Activated naive CD8-positive, alpha-beta T cell treated with anti-CD3 and anti-CD28 coated beads, Interleukin-2, amount 10 ng/mL, durations not matched to agents 7 days and 5 days (primary cell): ENCODE measurements at places on chromosomes 7 and 10. TPM values are rescaled to one million over a fixed set of nuclear protein-coding genes. Genes with fewer than 3 reads are reported as not detected.

CALN1 gene
- not detected for total RNA-seq

OPN4 gene
- total RNA-seq: not detected

DNA sequence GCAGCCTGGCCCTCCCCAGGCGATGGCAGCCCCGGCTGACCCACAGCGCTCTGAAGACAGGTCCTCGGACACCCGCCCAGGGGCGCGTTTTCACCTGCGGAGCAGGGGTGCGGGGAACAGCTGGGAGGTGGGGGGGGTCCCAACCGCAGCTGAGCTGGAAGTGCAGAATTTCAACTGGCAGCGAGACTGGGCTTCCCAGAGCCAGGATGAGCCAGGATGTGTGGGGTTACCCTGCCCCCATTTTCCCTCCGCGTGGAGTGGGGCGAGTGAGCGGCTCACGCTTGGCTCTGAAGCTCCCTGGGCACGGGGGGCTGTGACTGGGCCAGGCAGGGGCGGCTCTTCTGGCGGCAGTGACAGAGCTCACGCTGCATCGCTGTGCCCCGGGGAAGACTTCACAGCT, 70.2 kb downstream of the DNAJB6 start:
- no peak for DNase-seq

GRCh38 chr10:3782451-3783315, 2.3 kb downstream of the KLF6 start:
- peak; percentile 70 for DNase-seq

GRCh38 chr10:34295142-34295548, 520.0 kb downstream of the PARD3 start:
- DNase-seq: no peak

COL1A2 gene
- total RNA-seq: 0.23 TPM

DNA sequence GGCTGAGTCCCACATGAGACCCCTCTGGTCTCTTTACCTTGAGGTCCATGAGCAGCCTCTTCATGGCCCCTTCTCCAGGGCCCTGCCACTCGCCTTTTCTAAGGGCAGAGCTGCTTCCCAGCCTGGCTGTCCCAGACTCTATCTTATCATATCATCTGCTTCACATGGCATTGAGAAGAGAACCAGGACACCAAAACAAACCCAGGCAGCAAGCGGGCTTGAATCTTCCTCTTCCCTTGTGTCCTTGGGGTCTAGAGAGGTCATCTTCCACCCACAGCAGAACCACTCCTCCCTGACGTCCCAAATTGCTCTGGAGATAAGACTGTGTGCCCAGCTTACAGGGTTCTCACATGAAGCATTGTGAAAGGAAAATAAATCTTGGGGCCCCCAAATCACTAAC, 261.3 kb upstream of the AUTS2 start:
- DNase-seq: no peak

AGAP4 gene
- 30.1 TPM for total RNA-seq

DNA sequence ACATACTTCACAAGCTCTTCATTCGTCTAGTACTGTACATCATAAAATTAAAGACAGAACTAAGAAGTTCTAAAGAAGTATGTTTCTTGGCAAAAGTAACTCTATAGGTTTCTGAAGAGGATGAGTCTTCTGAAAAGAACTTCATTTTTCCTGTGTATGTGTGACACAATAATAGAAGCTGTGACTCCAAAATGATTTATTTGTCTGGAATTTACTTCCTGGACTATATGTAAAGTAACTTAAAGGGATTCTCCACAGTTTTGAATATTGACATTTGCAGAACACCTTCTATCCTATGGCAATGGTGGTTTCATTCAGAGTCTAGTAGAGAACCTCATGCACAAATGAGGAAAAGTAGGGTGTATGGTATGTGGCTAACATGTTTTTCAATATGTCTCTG, 19.8 kb upstream of the CLDN12 start:
- no peak for DNase-seq

SPDYE5 gene
- total RNA-seq: 0.14 TPM

AGR2 gene
- total RNA-seq: not detected

GRCh38 chr10:74585231-74586087, 240.9 kb upstream of the KAT6B start:
- DNase-seq: peak; percentile 41

GRCh38 chr10:71135236-71135635, 77.1 kb upstream of the UNC5B start:
- no peak for DNase-seq

DNA sequence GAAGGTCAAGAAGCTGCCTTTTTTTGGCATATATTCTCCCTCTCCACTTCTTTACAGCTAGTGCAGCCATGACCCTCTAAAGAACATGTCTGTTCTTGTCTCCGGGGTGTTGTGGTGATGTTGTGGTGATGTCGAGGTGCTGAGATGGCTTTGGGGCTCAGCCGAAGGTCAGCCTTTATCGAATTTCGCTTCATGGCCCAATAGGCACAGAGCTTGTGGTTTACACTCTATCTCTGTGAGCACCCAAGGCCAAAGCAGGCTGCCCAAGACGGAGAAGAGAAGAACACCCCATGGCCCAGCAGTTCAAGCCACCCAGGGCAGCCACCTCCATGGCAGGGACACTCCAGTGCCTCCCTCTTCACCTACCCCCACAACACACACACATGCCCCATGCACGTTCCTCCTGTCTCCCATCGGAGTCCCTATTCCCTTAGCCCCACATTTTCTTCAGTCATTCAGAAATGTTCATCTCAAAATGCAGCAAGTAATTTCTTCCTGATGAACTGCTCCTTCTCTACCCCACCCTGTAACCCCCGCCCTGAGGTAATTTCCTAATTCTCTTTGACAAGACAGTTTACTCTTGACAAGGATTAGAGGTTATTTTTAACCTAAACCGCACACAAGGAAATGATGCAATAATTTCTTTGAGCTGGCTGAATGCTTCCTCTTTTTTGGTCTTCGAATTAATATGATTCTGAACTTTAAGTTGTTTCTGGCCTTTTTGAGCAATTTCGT, 18.6 kb upstream of the ADRB1 start:
- no peak for DNase-seq

SUN3 gene
- not detected for total RNA-seq

GRCh38 chr7:16604054-16604453, 41.5 kb downstream of the ANKMY2 start:
- no peak for DNase-seq

EGFR gene
- not detected for total RNA-seq

DNA sequence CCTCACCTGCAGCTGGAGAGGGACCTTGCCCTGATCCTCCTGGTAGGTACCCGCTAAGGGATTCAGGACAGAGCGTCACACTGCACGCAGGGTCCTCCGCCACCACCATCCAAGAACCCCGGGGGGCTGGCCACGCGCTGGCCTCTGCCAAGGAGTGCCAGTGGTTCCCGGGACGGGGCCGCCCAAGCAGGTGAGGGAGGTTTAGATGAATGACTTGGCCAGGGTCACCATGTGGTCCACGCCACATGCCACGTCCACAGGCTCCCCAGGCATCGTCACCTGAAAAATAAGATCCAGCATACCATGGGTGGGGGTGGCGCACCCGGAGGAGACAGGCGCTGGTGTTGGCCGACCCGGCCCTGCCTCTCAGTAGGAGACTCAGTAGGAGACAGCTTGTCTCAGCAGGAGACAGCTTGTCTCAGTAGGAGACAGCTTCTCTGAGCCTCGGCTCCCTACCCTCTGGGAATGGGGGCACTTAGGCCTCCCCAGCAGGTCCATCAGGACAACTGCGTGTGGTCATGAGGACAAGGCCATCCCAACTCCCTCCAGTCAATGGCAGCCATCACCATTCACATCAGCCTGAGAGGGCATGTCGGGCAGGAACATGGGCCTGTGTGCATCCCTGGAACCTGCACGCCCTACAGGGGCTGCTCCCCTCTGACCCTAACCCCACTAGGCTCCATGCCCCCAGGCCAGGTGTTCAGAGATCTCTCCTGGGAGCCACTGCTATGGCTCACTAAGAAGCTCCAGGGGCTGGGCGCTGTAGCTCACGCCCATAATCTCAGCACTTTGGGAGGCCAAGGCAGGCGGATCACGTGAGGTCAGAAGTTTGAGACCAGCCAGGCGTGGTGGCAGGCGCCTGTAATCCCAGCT, 30.5 kb downstream of the RCC1L start:
- DNase-seq: no peak

DNA sequence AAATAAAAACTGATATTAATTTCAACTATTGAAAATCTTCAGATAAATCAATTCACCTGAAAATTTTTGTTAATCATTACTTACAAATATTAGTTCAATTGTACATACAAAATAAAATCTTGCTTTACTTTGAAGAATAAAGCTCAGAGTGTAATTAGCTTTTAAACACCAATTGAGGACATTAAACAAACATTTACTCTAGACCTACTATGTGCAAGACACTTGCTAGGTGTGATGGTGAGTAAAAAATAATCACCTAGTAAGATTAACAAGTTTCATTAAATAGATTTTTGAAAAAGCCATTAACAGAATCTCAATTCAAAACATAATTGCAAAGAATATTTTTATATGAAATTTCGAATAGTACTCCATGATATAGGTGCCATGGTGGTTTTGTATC, 3.9 kb upstream of the MLLT10 start:
- no peak for DNase-seq

DNA sequence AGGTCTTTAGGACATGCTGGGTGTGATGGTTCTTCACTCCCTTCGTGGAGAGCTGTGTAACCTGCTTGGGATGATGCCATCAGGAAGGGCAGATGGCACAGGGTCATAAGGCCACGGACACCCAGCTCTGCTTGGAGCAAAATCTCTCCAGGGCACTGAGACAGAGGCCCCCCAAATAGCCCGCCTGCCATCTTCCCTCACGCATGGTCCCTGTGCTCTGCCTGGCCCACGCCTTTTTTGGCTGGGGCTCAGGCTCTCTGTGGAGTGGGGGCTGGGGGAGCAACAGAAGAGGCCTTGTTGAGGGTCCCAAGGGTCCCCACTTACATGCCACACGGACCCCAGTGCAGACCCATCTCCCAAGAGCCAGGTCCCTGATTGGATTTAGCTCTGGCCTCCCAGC, 93.3 kb upstream of the RET start:
- DNase-seq: no peak

DNA sequence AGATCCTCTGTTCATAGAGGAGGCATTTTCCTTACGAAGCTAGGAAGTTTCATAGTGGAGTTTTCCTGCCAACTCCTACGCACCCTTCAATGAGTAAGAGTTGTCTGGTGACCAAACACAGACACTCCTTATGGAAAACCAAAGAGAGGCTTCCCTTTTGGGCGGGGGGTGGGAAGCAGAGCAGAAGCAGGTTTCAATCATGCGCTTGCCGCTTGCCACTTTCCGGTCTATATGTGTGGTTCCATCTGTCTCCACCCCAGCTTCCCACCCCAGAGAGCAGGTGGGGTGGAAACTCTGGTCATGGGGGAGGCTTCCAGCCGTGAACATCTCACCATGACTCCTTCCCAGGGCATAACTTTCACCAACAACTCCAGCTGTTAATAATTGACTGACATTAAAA, 68.8 kb upstream of the GRB10 start:
- no peak for DNase-seq

SCIN gene
- total RNA-seq: 0.69 TPM

HOXA1 gene
- total RNA-seq: 1.0 TPM

DNA sequence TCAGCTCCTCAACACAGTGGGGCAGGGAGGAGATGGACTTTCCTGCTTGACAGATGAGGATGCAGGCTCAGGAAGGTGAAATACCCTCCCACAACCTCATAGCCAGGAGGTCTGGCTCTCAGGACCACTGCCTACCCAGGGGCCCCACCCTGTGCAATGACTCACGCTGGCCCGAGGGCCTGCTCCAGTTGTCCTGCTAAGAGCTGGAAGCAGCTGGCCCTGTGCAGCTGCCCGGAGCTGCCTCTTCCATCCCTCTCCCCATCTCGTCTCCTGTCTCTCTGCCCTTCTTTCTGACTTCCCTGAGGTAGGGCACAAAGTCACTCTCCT, 123.9 kb downstream of the ZMIZ1 start:
- DNase-seq: no peak

PAX4 gene
- total RNA-seq: not detected

OR13A1 gene
- 0.23 TPM for total RNA-seq

DNA sequence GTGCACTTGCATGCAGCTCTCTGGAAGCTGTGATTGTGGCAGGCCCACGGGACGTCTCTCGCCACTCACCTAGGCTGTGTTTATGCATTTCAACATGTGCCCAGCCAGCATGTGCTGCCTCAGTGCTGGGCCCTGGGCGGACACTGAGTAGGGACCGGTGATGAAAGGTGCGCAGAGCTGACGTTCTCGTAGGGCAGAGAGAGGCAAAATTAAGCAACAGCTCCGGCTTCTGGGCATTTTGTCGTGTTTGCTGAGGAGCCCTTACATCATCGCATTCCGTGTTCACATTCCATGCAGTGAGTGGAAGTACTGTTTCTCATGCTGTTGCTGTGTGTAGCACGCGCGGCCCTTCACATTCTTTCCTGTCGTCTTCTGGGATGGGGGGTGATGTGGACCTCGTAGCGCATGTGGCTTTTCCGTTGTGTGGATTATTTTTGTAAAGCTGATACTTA, 50.5 kb downstream of the PRF1 start:
- no peak for DNase-seq

- no peak for DNase-seq
These were observed 1.6 kb downstream of the PRRT4 start for GRCh38 chr7:128359939-128360338.

- DNase-seq: no peak
These were observed 23.9 kb downstream of the NCAPG2 start for GRCh38 chr7:158680754-158681153.

NPTX2 gene
- total RNA-seq: not detected

DNA sequence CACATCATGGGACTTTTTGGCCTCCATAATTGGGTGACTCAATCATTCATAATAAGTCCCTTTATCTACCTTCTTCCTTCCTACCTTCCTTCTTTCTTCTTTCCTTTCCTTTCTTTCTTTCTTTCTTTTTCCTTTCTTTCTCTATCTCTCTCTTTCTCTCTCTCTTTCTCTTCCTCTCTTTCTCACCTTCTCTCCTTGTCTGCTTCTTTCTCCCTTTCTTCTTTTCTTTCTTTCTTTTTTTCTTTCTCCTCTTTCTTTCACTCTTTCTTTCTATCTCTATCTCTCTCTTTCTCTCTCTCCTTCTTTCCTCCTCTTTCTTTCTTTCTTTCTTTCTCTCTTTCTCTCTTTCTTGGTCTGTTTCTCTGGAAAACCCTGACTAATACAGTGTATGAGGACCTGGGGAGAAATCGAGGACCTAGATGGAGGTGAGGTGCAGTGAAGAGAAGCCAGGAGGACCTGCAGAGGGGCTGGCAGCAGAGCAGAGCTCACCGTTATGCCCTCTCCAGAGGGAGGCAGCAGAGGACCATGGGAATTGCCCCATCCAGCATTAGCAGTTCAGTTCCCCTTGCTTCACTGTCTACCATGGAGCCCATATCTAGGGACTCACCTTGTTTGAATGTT, 52.7 kb upstream of the BTRC start:
- no peak for DNase-seq
